ENCODE measurements at places on chromosomes 1 and 21.

DNA sequence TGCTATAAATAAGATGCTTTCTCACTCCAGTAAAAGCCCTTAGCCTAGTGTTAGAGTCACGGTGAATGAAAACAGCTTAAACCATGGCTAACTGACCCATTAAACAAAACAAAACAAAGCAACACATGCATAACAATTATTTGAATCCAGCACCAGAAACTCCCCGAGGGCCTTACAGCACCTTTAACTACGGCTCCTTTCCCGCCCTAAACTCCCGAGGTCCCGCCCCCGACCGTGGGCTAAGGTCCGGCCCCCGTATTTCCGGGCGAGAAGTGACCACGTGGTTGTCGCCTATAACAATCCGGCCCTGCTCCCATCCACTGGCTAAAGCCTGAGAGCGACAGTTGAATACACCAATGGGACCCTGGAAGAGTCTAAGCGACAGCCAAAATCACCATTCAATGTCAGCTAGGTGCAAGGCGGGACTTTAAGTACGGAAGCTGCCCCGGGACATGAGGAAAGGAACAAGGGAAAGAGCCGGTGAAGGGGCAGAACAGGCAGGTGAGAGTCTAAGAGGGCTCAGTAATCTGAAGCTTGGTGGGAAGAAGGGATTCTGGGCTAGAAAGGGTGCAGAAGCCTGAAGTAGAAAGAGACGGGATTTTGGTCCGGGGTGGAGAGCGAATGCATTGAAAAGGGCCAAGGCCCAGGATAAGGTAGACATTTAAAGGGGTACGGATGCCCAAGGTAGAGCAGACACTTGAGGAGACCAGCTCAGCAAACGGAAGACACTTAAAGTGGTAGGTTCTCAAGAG is at the start of gene FLAD1:
TSS of gene FLAD1 (plus strand) at position 448 of the 752 bp plus-strand sequence. CDS start 351 bp downstream, outside the sequence.
- DNase-seq, result peak; percentile 87

DNA sequence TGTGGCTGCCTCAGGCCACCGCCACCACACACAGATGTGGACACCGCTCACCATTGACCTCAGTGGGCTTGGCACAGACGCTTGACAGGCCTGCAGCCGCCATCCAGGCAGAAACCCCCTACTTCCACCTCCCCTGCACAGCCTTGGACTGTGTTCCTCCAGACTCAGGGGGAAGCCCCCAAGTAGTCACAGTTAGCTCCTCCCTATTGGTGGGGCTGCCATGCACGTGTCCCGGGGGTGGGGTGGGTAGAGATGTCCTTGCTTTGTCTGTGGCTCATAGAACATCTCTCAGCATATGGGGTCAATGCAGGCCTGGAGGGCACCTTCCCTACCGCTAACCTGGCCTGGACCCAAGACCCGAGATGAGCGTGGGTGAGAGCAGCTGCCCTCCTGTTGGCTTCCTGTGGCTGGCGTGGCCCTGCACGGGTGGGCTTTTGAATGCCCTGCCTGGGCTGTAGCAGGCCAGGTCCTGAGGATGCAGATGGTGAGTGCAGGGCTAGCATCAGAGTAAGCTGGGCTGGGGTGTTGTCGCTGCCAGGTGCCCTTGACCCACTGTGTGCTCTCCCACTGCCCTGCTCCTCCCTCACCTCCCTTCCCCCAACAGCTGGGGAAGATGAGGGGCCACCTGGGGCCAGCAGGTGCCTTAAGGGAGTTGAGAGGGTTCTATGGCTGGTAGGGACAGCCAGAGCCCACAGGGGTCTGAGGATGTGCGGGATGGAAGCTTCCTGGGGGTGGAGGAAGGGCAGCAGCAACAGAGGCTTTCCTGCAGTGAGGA is 6.2 kb downstream of the CROCC start:
- DNase-seq, result no peak

DNA sequence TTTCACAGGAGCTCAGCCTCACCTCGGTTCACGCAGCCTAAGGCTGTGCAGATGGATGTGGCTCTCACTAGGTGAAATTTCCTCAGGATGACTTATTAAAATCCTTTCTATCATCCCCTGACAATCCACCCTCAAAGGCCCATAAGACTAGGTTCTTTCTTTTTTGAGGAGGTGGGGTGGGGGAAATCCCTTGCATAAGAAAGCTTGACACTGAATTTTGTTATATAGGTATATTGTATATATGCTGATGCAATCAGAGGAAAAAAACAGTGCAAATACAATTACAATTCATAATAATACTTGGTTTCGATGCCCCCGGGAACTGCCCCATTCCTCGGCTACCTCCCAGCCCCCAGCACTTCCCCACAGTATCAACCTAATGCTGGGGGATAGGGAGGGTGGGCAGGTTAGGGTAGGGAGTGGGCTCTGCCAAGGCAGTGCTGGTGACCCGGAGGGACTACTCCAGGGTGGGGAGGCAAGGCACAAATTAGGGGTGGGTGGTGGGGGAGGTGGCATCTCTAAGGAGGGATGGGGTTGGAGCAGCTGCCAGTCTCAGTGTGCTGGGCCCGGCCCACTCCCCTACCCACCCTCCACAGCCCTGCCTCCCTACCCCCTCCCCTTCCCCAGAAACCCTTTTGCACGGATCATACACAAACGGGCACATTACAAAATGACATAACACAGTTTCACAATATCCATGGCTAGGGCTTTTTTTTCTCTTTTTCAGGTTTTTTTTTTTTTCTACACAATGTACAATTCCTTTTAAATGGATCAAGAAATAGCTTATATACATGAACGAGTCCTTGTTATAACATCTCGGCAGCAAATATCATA is 30.9 kb downstream of the SLC27A3 start:
- no peak for DNase-seq

GRCh38 chr1:117664314-117664713 is 58.5 kb downstream of the TENT5C start:
- DNase-seq, result no peak

DNA sequence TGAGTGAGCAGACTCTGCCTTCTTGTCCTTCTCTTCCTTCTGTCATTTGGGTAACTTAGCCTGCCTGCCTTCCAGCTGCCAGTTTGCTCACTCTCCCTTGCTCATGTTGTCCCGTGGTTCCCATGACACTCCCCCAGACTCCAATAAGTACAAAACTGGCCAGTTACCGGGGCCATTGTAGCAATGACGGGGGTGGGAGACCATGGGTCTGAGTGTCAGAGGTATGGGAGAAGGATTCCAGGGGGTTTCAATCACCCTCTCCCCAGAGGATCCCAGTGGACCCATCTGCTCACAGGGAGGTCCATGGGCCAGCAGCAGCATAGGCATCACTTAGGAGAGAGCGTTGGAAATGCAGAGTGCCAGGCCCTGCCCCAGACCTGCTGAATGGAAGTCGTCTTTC is 51.3 kb downstream of the CAPN9 start:
- no peak for DNase-seq

GRCh38 chr1:224133741-224134299 is 19.9 kb downstream of the FBXO28 start:
- DNase-seq, result no peak

GRCh38 chr1:243435836-243436235 is 180.0 kb downstream of the SDCCAG8 start:
- no peak for DNase-seq

DNA sequence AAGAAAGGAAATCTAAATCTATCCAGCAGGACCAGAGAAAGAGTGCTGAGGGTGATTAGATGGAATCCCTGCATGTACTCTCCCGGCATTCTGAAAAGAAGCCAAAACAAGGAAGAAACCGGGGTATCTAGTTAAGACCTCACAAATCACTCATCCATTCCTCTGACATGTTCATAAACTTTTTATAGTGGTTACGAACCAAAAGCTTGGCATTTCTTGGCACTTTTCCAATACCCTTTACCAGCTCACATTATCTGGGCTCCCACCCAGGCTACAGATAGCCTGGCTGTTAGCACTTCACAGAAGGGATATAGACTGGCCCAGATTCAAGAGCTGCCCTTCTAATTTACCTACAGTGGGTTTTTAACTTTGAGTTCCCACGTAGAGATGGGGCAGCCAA is 1.8 kb upstream of the C1orf74 start:
- DNase-seq, result no peak

DNA sequence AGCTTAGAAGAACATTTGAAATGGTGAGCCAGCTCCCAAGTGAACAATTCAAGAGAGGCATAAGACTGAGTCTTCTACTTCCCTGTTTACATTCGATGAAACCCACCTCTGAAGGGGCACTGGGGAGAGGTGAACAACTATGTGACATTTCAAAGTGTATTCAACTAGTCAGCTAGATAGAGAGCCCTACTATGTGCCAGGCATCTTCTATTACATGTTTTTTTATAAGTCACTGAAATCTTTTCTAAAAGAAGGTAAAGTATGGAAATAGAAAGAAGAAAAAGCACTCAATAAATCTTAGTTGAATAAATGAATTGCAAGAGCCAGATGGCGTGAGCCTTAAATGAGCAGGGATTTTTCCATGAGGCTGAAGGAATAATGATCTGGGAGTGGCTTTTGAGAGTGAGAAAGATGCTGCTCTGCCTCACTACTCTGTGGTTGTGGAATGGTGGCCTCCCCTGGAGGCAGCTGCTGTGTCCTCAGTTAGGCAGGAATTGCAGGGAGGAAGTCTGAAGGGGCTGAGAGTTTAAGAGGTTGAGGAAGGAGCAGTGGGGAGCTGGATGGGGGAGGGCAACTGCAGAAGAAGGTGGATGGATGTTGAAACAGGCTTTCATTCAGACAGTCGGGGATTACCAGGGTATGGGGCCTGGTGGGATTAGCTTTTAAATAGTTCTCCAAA is 10.4 kb upstream of the PTPRF start:
- no peak for DNase-seq

DNA sequence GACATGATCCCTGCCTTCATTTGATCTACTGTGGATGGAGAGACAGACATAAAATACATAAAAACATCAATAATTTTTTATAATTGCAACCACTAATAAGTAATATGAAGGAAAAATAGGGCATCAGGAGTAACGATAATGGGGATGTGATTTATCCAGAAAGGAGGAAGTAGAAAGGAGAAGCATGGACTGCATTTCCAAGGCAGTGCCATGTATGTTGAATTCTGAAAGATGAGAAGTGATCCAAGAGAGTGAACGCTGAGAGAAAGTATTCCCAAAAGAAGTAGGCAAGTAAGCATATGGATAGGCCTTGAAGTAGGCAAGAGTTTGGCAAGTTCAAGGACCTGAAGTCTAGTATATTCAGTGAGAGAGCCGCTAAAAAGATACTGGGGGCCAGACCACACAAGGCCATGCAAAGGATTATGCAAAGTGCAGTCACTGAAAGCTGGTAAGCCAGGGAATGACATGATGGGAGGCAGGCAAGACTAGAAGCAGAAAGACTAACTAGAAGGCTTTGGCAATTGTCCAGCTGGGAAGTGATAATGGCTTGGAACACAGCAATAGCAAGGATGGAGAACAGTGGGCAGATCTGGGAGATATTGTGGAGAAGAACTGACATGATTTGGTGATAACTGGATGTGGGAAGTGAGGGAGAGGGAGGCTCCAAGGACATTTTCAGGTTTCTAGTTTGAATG is 85.9 kb downstream of the TM2D1 start:
- no peak for DNase-seq

DNA sequence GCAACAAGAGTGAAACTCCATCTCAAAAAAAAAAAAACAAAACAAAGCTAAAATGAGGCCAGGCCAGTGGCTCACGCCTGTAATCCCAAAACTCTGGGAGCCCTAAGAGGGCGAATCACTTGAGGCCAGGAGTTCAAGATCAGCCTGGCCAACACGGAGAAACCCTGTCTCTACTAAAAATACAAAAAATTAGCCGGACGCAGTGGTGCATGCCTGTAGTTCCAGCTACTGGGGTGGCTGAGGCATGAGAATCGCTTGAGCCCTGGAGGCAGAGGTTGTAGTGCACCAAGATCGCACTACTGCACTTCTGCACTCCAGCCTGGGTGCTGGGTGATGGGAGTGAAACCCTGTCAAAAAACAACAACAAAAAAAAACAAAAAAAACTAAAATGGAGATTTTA is 191.2 kb upstream of the SGIP1 start:
- DNase-seq, result no peak

- DNase-seq, result no peak
These were observed 17.8 kb downstream of the DYRK1A start for GRCh38 chr21:37384416-37384815.

- DNase-seq, result no peak
These were observed 212.2 kb upstream of the RAB4A start for GRCh38 chr1:229058729-229059128.

DNA sequence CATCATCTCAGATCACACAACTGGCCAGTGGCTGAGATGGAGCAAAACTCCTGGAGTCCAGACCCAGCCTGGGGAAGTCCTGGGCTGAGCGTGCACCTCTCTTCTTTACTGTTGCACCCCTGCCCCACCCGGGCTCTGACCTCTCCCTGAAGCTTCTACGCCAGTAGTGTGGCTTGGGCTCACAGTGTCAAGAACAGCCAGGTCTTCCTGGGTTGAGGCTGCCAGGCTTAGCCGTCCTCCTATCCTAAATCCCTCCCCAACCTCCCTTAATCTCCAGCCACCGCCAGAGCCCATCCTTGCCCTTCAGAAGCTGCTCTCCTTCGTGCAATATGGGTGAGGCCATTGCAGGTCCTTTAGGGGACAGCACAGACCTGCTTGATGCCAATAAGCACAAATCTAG is 399.2 kb upstream of the VAMP3 start:
- no peak for DNase-seq

DNA sequence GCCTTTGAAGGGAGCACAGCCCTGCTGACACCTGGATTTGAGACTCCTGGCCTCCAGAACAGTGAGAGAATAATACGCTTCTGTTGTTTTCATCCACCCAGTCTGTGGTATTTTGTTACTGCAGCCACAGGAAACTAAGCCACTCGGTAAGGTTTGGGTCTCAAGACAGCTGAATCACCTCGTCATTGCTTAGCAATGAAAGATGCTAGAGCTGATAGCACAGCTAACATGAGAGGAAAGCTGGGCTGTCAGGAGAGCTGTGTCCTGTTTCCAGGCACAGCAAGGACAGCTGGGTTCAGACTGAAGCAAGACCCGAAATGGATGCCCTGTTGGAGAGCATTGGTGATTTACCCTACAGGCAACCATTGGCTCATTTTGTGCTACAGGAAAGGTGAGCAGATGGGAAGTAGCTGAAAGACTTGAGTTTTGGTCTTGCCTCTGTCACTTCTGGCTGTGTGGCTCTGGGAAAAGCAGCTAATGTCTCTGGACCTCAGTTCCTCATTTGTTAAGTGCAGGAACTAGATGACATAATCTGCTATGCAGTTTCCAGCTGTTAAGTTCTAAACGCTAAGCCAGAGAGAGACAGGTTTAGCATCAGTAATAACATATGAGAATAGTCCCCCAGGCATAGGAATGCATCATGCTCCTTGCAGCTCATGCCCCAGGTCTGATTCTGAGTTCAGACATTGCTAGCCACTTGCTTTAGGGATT is 58.0 kb downstream of the CLIC6 start:
- no peak for DNase-seq

GRCh38 chr1:165508291-165508690 is 35.5 kb upstream of the LRRC52 start:
- no peak for DNase-seq

- no peak for DNase-seq
These were observed 38.8 kb downstream of the DIPK1A start for GRCh38 chr1:92922356-92923035.

- DNase-seq, result no peak
These were observed 8.1 kb upstream of the GREM2 start for GRCh38 chr1:240619906-240620621.

DNA sequence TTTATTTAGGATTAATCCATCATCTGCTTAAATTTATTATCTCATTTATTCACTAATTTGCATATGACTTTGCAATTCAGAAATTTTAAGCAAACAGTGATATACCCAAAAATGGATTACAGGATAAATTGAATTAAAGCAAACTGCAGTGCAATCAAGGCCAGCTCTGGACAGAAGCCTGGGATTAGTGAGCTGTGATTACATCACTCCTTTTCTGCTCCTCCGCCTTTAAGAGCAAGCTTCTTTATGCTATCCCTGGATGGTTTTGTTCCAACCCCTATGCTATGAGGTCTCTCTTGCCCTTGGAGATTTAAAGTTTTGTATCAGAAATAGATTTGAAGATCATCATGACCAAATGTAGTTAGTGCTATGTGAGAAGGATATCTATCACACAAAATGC is 32.6 kb downstream of the GPR52 start:
- no peak for DNase-seq

Data from activated naive CD4-positive, alpha-beta T cell (primary cell).